ENCODE measurements at places on chromosomes 2 and 18.

DNA sequence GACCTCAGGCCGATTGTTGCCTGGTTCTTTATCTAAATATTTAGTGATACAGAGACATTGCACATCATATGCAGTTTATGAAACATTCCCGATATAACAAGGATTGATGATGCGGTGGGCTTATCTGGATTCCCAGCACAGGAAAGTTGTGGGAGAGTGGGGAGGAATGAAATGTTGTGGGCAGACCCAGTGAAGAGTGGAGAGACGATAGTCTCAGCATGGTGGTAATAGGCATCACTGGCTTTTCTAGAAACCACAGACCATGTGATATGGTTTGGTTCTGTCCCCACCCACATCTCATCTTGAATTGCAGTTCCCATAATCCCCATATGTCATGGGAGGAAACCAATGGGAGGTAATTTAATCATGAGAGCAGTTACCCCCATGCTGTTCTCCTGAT is 34.8 kb upstream of the RND3 start:
- no peak for DNase-seq

DNA sequence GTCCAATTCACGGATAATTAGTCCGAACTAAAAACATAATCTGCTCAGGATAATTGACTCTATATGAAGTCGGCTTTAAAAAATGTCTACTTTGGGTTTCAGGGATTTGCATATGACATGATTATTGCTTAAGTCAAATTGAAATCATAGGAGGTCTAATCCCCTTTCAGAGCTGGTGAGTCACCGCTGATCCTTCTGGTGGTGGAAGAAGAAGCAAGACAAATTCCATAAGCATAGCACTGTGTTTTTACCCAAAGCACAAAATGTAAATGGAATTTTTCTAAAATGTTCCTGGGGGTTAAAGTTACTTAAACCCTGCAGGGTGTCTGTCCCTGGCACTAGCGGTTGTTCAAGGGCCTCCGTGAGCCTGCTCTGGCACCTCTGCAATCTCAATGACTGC is 460.2 kb downstream of the LRATD1 start:
- no peak for DNase-seq

DNA sequence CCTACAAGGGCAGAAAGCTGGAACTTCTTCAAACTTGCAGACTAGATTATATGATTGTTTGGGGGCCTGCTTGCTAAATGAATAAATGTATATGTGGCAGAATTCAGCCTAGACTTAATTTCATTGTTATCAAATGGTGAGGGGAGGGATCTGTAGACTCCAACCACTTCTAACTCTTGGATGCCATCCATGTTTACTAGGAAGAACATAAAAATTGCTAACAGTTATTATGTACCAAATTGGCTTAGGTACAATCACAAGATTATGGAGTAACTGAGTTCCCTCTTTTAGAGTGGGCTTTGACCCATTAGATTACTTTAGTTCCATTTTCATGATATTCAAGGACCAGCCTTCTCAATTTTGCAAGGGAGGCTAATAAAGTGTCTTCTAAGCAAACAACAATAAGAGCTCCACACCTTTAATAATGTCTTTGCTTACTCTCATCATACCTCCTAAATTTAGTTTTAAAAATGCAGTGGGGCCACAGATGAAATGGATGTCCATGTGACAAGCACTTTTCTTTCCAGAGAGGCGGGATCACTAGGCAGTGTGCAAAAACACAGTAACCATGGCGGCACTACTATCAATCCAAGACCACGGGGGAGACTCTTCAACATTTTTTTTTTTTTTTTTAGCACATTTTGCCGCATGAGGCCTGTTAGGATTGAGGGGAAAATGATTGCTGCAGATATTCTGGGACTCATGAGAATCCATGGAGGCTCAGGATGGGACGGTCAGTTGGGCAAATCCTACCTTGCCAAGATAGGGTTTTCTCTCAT is 217.6 kb upstream of the SPRED2 start:
- no peak for DNase-seq

GRCh38 chr2:9114458-9114857 is 92.2 kb upstream of the ASAP2 start:
- no peak for DNase-seq

- no peak for DNase-seq
Measured at GRCh38 chr18:69795791-69796190, 151.9 kb downstream of the CD226 start.

GRCh38 chr2:45439788-45440773 is 171.0 kb downstream of the SRBD1 start:
- no peak for DNase-seq

- no peak for DNase-seq
Measured at GRCh38 chr2:167135706-167136105, 247.4 kb downstream of the XIRP2 start.

GRCh38 chr18:72372076-72372475 is 172.1 kb downstream of the CBLN2 start:
- no peak for DNase-seq

GRCh38 chr2:70029814-70030409 is 57.4 kb upstream of the PCBP1 start:
- peak; percentile 77 for DNase-seq

DNA sequence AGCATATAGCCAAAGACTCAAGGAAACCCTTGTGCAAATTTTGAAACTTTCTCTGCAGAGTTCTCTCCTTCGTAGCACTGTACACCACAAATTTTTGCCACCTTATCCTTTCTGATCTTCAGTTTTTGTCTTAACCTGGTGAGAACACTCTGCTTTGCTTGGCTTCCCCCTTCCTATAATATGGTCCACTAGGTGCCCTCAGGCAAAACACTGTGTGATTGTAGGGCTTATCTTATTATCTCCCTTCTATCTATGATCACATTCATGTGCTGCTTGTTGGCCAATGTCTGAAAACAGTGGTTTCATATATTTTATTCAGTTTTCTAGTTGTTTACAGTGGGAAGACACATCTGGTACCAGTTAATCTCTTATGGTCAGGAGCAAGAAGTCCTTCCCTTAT is 111.1 kb downstream of the MTX2 start:
- DNase-seq: no peak

- DNase-seq: no peak
Measured at GRCh38 chr2:240890691-240891090, 5.3 kb downstream of the MAB21L4 start.

DNA sequence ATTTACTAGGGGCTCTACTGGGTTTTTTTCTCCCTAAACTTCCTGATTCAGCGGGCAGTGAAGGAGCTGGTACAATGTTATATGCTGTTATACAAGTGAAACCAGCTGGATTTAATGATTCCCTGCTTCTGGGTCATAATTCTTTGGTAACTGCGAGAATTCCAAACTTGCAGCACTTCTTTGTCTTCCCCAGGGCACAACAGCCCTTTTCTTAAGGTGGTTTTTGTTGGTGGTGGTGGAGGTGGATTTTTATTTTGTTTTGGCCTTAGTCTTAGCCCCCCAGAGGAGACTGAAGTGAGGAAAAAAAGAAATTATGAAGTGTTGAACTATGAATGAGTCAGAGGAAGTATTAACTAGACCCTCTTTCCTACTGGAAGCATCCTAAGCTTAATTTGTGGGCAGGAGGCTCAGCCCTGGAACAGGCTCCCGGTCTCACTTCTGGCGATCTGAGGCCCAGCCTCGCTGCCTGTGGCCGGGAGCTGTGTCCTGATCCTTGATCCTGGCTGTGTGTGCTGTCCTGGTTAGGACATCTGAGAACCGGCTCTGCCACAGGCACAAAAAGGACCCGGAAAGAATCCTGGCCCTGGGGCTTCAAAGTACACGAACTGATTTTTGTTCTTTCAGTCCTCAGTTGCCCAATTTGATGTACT is 141.9 kb downstream of the LYPD6B start:
- no peak for DNase-seq

- no peak for DNase-seq
Measured at GRCh38 chr2:51535763-51536162, 503.8 kb upstream of the NRXN1 start.

DNA sequence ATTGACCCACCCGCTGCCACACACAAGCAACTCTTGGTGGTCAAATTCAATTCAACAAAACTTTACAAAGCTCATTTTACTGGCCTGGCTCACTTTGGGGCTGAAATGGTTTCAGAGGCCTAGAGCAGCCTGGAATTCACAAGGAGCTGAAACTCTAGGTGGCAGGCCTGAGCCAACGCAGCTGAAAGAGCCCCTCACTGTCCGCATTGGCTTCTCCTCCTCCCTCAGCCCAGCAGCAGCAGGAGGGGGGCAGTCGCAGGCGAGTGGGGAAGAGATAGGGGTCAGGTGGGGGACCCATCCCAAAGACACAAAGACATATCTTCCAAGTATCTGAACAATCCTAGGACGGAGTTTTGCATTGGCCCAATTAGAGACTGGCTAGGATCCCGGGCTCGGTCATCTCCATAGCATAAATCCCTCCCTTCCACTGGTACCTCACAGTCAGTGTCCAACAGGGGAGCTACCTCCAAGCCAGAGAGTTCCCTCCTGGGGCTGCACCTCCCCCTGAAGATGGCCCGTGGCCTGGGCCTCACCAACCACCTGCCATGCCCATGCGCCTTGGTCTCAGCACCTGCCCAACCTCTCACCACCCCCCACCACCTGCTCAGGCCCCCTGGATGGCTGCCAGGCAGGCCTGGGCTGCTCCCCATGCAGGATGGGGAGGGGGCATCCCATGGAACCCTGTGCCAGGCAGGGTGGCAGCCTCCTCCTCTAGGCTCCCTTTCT is 113.4 kb downstream of the ZBTB7C start:
- peak; percentile 53 for DNase-seq

DNA sequence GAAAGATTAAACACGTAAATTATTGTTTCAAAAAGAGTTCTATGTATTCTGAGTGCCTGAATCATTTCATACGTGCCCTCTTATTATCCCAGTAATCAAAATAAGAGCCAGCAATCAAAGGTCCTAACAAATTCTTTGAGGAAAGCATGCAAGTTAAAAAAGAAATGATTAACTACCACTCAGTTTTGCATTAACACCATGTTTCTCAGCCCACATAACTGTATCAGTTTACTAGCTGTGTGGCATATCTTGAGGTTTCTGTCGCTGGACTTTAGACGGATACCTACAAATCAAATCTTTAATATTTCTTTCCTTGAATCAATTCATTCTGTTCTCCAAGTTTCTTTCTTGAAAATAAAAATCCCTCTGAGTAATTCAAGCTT is 668.9 kb upstream of the CHAC2 start:
- no peak for DNase-seq

GRCh38 chr2:106847366-106847765 is 38.6 kb downstream of the ST6GAL2 start:
- no peak for DNase-seq

GRCh38 chr18:12968115-12968514 is 20.3 kb downstream of the SEH1L start:
- DNase-seq: no peak

- no peak for DNase-seq
Measured at GRCh38 chr18:47932603-47933002, 2.1 kb upstream of the SMAD2 start.

DNA sequence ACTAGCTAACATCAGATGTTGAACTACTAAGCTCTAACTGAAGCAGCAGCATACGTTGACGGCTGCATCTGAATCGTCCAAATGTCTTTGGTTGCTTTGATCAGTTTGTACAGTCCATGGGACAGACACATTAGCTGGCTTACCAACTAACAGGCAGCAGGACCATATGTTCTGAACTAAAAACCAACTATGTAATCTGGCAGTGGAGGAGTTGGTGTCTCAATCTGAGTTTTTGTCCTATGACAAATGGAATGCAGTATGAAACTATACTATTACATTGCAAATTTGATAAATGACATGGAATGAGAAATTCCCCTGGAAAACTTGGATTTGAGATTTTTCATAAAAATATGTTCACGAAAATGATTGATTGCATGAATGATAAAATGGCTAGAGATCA is 79.5 kb downstream of the EPHA4 start:
- DNase-seq: no peak

- no peak for DNase-seq
Measured at GRCh38 chr18:23257686-23258565, 122.6 kb downstream of the CABLES1 start.

DNA sequence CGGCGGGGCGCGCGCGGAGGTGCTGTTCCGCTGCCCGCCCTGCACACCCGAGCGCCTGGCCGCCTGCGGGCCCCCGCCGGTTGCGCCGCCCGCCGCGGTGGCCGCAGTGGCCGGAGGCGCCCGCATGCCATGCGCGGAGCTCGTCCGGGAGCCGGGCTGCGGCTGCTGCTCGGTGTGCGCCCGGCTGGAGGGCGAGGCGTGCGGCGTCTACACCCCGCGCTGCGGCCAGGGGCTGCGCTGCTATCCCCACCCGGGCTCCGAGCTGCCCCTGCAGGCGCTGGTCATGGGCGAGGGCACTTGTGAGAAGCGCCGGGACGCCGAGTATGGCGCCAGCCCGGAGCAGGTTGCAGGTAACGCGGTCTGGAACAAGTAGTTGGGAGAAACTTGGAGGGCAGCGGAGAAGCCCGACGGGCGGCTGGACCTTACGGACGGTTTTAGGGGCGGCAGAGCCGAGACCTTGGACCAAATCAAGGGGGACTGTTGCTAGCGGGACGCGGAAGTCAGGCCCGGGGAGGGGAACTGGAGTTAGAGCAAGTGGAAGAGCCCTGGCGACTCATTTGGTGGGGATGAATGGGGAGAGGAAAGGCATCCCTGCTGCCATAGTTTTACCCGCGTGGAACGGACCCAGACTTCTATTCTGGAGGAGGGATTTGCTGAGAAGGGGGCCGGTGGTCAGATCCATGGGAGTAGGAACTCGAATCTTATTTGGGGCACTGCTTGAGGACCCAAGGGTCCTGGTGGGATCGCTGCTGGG is 573 bp downstream of the IGFBP2 start:
- DNase-seq: no peak

- DNase-seq: no peak
Measured at GRCh38 chr2:227597998-227598397, 695 bp upstream of the SCYGR2 start.

DNA sequence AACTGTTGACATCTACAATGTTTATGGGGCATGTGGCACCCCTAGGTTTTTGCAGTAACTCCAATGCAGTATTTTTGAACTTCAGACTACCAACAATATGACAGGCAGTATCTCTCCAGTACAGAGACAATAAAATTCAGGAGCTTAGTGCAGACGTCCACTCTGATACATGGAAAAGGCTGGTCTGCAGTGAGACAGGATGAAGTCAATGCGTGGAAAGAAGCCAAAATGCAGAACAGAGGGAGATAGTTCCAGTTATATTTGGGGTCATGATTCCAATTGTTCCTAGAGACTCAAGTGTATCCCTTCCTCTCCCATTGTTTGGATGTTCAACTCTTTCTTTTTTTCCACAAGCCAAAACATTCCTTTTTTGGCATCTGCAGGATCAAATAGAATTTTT is 18.7 kb upstream of the SMAD2 start:
- no peak for DNase-seq

DNA sequence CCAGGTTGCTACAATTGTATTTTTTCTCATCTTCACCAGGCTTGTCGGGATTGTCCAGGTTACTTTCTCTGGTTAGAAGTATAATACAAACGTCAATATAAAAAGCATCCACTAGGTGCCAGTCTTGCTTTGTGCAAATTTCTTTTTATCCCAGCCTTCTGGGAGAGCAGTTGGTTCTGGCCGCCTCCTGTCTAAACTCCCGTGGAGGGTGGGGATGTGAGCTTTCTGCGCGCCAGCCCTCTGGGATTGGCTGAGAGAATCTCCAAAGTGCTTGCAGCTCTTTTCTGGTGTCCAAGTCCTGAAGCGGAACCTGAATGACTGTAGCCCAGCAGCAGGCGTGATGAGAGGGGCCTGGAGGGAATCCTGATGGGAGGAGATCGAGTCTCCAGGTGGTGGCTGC is 22.4 kb upstream of the TOGARAM2 start:
- DNase-seq: no peak

All from suprapubic skin (tissue), 4 donors.